Activated CD8-positive, alpha-beta T cell treated with anti-CD3 and anti-CD28 coated beads for 36 hours (primary cell): ENCODE measurements at places on chromosomes 2 and 18. TPM values are rescaled to one million over a fixed set of nuclear protein-coding genes. Genes with fewer than 3 reads are reported as not detected.

DNA sequence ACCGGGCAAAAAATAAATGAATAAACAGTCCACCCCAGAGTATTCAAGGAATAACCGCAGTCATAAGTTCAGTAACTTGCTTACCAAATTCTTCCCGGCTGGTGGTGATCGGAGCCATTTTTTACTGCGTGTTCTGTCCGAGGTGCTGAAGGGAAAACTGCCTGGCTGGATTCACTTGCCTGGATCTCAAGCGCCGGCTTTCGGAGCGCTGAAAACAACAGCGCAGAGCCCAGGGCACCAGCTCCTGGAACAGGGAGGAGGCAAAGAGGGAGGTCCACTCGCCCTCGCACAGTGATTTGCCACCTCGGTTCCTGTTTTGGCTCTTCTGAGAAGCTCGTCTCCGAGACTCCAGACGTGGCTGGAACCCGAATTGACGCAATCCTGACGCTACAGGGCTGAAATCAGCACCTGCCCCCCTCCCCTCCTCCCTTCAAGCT is at the start of gene SYT4:
TSS of gene SYT4 (minus strand) at position 327 of the 437 bp plus-strand sequence. CDS start at position 118, 209 bp downstream.
- peak; percentile 2 for DNase-seq

DNA sequence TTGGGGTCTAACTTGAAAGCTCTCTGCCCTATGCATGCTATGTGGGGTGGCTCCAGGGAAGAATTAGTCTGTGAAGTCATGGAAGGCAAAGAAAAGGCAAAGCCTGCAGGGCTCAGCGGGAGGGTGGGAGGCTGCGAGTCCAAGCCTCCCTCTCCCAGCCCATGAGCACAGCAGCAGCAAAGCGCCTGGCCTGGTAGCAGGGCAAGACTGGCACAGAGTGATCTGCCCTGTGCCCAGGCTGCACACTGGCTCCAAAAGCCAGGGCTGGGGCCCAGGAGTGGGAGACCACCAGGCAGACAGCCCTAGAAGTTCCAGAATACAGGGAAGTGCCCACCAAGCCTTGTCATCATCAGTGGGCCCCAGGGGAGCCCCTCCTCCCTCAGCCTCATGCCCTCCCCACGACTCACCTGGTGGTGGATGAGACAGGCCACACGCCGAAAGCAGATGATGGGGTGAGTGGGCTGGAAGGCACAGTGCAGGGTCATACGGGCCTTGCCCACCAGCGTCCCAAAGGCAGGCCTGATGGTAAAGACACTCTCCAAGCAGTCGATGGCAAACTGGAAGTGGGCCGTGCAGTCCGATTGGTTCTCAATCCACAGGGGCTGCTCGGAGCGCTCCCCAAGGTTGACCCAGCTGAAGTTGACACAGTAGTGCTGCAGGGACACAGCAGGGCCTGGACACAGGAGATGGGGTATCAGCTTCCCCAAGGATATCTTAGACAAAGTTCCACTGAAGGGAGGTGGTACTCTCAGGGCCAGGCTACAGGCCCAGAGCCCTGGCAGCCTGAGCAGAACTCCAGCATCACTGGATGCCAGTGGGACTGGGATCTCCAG is 12.1 kb downstream of the CFAP65 start:
- no peak for DNase-seq

DNA sequence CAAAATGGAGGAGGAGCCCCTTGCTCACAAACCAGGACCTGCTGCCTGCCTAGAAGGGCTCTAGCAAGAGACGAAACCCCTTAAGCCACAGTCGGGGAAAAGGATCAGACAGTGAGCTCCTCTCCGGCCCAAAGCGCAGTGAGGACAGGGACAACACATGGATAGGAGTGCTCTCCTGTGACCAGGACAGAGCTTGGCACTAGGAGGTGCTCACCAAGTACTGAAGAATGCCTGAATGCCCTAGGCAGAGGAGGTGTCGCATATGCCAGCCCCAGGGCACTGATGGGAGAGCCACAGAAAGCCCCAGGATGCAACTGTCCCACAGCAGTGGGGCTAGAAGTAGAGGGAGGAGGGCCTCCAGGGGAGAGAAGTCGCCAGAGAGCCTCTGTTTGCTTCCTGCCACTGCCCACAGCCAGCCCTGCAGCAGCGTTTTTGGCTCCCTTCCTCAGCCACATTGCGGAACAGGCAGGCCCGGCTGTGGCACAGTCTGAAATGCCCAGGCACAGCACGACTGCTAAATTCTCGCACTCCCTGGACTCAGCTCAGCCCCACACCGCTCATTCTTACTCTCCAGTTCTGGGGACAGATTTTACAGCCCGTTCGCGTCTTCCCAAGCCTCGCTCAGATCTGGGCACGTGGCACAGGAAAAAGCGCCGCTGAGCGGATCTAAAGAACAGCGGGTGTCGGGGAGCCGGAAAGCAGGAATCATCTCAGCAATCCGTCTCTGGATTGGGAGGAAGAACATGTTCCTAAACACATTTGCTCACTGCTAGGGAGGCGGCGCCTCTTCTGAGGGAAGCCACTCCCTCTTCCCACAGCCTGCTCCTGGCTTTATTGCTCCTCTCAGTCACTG is 98.7 kb upstream of the POU3F3 start:
- no peak for DNase-seq

- DNase-seq: no peak
These were observed at the start of gene MFSD2B for GRCh38 chr2:24009680-24010476. MFSD2B (plus strand) TSS chr2:24010085; CDS start chr2:24010097, 12 bp downstream.

- DNase-seq: no peak
These were observed 472.6 kb upstream of the KLHL29 start for GRCh38 chr2:22912398-22912797.

GRCh38 chr2:194725169-194725568 is 931.9 kb upstream of the SLC39A10 start:
- DNase-seq: no peak

DNA sequence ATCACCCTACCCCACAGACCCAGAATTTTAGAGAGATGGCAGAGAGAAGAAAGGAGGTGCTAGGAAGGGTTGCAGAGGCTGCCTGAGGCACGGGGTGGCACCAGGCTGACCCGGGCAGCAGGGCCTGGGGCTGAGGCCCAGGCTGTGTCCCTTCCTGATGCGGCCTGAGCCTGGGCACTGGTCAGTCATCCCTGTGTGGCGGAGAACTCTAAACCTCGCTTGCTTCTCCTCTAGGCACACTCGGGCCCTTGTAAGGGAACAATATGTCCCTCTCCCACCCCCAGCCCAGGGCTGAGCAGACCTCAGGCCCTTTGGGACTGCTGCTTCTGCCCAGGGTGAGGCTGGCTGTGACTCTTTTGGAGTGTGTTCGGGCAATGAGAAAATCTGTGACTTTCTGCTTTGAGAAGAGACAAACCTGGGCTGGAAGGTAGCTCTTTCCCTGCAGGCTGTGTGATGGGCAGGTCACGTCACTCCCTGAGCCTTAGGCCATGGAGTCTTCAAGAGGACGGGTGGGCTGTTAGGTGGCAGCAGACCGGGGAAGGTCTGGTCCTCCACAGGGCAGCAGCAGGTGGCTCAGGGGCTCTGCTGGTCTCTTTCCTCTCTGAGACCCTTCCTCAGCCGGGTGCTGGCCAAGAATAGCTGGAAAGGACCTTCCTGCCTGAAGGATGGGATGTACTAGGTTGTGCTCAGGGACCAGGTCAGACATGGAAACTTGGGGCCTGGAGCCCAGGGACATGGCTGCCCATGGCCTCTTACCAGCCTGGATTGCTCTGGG is 96.8 kb downstream of the GLI2 start:
- no peak for DNase-seq

- DNase-seq: peak; percentile 53
These were observed 84.2 kb upstream of the LAPTM4A start for GRCh38 chr2:20135631-20136050.

GRCh38 chr2:45570671-45571334 is 40.3 kb downstream of the SRBD1 start:
- DNase-seq: no peak

Gene HJURP
- total RNA-seq: 79.8 TPM

Gene ANKRD30B
- not detected for total RNA-seq
